ENCODE measurements at places on chromosomes 13 and 19.

GRCh38 chr19:33254245-33254824, 28.7 kb upstream of the SLC7A10 start:
- no peak for DNase-seq

DNA sequence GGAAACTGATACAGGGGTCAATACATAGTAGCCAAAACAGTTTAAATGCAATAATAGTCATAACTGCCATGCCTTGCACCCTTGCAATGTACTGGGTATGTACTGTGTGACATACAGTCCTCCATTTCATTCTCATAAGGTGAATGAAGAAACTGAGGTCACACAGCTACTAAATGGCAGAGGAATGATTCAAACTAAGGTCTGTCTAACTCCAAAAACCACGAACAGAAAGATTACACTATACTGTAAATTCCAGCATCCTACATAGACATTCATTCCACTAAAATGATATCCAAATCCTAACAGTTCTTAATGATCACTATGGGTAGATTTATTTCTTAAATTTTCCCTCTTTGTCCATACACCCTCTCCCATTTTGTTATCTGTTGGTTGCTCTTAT, 238.1 kb upstream of the SERP2 start:
- no peak for DNase-seq

GRCh38 chr13:53507741-53508140, 479.1 kb downstream of the OLFM4 start:
- DNase-seq: no peak

DNA sequence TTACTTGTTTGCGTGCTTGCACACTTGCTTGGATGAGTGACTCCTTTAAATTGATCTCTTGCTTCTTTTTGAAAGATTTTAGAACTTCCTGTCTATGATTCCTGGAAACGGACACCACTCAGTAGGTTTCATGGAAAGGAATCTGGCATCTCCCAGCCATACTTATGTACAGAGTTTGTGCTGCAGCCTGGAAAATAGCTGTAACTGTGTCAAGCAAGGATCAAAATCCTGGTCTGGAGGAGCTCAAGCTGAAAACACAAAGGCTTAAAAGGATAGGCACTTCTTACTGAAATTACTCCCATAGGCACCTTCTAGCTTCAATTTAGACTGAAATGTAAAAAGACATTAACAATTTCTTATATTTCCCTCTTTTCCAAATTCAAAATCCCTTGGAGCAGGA, 1.4 kb upstream of the FREM2 start:
- DNase-seq: no peak

GRCh38 chr19:47023448-47023794, 3.8 kb downstream of the NPAS1 start:
- DNase-seq: no peak

All from astrocyte of the spinal cord (primary cell).